ENCODE measurements at places on chromosomes 11 and 22.

DNA sequence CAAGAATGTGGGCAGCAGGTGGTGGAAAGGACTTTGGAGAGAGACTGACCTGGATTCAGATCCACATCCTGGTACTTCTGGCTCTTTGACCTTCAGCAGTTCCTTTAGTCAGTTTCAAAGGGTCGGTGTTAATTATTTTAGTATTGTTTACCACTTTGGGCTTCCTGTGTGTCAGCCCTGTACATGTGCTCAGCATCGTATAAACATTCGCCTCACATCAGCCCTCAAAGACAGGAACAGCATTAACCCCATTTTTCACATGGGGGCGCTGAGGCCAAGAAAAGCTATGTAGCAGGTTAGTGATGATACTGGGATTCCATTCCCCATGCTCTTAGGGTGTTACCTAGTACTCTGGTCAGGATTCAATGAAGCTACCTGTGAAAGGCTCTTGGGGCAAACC is 72.1 kb upstream of the YWHAH start:
- peak; percentile 64 for DNase-seq

DNA sequence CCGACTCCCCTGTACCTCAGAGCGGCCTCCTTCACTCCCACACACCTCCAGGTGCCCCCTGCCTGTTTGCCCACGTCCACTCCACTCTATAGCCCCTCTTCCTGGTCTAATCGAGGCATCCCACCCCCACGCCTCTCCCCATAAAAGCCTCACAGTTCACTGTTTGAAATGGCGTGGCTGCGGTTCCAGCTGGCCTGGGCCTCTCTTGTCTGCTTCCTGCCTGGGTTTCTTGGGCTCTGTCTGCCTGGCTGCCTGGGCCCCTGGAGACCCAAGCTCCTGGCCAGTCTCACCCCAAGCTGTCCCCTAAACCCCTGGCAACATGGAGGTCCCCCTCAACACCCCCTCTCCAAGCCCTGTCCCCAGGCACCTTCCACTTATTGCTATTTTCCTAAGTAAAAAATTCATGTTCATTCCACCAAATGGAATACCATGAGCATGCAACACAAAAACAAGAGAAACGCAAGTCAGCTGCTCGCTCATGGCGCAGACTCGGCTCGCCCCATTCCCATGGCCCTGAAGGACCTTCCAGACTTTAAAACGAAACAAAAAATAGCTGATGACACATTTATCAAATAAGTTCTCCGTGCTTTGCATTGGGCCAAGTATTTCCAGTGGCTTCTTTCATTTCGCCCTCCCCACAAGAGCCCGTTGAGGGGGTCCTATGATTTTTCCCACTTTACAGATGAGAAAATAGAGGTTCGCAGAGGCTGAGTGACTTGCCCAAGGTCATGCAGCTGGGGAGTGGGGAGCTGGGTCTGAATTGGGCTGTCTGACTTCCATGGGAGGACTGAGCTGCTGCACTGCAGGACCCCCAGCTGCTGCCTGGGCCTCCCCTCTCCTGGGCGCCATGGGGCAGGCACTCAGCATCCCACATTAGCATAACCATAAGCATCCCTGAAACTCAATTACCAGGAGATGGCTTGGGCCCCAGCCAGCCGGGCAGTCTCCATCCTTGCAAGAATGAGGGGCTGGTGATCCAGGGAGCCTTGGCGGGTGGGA is 11.7 kb upstream of the FLRT1 start:
- DNase-seq, result no peak

- DNase-seq, result no peak
These were observed 588 bp upstream of the FAT3 start for GRCh38 chr11:92224054-92224406.

GRCh38 chr22:45977551-45978274 is 751 bp upstream of the WNT7B start:
- no peak for DNase-seq

- no peak for DNase-seq
These were observed 121.5 kb downstream of the RRAS2 start for GRCh38 chr11:14237444-14237961.

DNA sequence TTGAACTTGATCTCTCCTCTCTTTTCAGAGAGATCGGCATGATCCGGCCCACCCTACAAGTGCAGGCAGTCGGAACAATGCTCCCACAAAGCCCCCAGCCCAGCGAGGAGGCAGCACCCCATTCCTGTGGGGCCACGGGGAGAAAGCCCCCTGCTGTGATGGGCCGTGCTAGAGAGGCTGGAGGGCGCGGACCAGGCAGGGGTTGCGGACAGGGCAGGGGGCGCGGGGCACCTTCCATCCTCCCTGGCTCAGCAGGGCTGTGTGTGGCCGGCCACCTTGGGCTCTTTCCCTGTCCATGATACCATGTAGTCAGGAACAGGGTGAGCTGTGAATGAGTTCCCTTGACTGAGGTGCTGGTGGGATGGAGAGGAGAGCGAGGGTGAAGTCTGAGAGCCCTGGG is 379.8 kb downstream of the BRD1 start:
- no peak for DNase-seq

DNA sequence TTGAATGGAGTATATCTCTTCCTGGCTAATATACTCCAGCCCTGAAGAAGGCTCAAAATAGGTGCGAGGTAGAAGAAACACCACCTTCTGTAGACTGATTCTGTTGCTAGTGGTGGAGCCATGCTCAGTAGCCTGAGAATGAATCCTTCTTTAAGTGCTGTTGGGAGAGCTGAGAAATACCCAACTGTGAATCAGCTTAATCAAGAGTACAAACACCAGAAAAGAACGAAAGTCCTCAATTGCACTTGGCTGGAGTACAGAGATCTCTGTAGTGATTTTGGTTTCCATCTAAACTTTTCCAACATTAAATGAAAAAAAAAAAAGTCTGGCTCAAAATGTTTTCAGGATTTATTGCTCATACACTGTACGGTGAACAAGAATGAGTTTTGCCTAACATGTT is 619.1 kb downstream of the METTL15 start:
- DNase-seq, result no peak

- DNase-seq, result no peak
These were observed 67.7 kb downstream of the DCDC1 start for GRCh38 chr11:31301549-31302510.

DNA sequence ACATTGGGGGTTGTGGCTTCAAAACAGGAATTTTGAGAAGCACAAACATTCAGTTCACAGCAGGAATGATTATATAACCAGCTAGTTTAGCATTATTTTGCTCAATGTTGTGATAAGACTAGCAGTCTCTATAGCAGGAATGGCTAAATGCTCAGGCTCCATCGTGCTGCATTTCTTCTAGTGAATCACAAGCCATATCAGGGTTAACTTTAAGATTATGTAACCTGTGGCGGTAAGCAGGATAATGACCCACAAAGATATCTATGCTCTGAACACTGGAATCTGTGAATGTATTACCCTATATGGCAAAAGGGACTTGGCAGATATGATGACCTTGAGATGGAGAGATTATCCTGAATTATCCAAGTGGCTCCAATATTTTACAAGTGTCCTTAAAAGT is 14.8 kb downstream of the FSHB start:
- no peak for DNase-seq
